GM12892 (cell line): ENCODE measurements at places on chromosomes 16 and 17.

GRCh38 chr16:15466131-15466530, 31.7 kb downstream of the BMERB1 start:
- no peak for DNase-seq

- no peak for DNase-seq
Measured at GRCh38 chr16:89116341-89117226, 22.9 kb downstream of the ACSF3 start.

DNA sequence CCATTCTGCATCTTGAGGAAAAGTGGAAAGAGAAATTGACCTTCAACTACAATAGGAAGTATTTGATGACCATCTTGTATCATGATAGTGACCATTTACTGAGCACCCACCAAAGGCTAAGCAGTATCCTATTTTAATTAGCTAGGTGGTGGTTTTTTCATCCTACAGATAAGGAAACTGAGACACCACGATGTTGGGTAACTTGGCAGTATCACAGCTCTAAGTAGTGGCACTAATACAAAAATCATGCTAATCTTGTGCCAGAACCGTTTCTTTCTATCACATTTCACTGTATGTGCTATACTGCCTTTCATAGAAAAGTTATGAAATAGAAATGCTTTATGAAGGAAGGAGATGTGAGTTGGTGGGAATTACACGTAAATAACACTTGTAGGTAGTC, 2.3 kb downstream of the EVI2B start:
- DNase-seq = no peak

GRCh38 chr16:78639775-78640174, 540.3 kb downstream of the WWOX start:
- DNase-seq = no peak

DNA sequence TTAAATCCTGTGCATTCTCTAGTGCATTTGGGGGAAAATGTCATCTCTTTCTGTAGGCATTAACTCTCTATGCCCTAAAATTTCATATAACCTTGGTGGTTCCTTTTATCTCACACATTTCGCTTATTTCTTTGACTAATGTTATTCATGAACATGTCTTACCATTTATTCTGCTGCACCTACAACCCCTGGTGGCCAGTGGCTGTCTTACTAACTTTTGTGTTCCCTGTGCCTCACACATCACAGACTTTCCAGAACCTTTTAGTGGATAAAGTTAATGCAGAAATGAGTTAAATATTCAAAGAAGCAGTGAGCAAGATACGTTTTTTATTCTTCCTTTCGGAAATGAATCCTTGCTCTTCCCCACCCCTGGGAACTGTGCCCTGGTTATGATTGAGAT, 111.9 kb downstream of the CDH13 start:
- DNase-seq = no peak

GRCh38 chr17:40980596-40980995, 3.5 kb downstream of the KRT40 start:
- no peak for DNase-seq

- no peak for DNase-seq
Measured at GRCh38 chr16:28823291-28823872, 583 bp downstream of the ATXN2L start.

DNA sequence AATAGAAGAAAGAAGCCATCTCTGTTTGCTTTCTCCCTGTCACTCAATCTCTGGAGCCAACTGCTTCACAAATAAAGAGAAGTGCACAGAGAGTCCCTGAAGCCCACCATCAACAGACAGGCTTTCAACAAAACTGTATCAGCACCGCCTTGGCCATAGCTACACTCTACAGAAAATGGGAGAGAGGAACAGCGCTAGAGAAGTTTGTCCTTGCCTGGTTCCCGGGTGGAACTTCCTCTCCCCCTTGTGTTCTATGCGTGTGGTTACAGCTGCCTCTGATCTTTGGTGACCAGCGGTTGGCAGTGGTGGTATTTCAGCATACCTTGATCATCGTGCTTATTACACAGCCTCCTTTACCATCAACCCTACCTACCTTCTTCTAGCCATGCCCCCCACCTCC, 91.4 kb upstream of the CCL2 start:
- no peak for DNase-seq

GRCh38 chr17:34981538-34982241, 1.4 kb downstream of the LIG3 start:
- no peak for DNase-seq

DNA sequence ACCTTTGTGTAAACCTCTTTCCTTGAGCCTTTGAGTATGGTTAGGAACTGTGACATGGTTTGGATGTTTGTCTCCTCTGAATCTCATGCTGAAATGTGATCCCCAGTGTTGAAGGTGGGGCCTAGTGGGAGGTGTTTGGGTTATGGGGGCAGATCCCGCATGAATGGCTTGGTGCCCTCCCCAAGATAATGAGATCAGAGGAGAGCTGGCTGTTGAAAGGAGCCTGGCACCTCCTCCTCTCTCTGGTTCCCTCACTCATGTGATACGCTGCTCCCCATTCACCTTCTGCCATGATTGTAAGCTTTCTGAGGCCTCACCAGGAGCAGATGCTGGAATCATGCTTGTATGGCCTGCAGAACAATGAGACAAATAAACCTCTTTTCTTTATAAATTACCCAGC, 1110.2 kb downstream of the CDH11 start:
- DNase-seq = no peak

- no peak for DNase-seq
Measured at GRCh38 chr17:49873926-49874325, 26.1 kb upstream of the TAC4 start.

DNA sequence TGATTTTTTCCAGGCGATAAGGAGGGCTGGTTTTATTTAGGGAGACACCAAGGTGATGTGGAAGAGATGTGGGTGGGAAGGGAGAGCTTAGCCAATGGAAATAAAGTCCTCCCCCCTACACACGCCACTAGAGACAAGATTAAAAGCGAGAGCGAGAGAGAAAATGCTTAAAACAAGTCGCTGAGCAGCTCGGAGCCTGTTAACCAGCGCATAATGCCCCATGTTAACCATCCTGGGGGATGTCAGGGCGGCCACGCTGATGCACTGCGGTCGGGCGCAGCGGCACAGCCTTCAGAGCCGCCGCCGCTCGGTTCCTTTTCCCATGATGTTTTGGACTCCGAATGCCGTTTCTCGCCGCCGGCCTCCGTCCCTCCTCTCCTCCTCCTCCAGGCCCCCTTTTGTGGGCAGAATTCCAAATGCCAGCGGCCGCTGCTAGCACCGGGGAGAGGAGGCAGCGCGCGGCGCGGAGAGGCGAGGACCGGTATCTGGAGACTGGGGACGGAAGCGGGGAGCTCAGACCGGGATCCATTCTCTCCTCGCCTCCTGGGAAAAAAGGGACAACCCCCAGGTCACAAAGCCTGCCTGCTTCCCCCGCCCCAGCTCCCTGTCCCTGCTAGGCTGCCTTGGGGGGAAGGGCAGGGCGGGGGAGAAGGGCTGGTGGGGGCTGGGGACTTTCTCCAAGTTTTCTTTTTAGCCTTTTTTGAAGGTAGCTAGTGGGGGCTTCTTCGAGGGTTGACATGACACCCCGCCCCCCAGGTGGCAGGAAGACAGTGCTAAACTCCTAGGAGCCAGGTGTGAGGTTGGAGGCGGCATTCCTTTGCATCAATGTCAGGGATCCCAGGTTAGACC, 98.1 kb upstream of the CCL2 start:
- DNase-seq = no peak

GRCh38 chr17:45170931-45171337, 9.3 kb downstream of the HEXIM2 start:
- DNase-seq = no peak

- DNase-seq = no peak
Measured at GRCh38 chr17:75785016-75785890, 647 bp downstream of the UNK start.

DNA sequence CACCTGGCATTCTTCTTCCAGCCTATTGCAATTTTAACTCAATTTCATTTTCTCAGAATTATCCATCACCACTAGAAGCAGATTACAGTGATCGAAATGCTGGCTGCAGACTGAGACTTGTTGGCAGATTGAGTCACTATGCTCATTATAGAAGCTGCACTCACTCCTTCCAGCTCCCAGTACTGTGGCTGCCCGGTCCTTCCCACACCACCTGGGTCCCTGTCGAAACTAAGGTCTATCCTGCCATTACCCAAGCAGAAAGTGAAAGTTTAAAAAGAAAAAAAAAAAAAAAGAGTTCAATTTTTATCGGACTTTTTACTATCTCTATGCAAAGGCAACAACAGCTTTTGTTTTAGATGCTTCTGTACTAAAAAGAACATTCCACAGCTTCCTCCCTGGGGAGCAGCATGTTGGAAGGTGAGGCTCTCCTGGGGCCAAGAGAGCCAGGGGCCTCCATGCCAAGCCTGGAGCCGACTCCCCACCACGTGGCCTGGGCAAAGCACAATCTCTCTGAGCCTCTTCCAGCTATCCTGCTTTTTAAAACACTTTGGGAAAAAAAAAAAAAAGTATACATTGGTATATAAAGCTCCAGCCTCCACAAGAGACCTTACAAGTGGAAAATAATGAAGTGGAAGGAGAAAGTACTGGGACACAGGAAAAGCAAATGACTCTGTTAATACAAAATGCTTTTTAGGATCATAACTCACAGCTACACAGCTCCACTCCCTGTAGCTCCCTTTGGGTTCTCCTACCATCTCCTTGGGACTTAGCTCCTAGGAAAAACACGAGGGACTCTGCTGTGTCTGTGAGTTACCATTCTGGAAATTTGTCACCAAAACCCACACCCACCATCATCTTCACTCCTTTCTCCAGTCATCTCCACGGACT, 77.8 kb downstream of the USP31 start:
- DNase-seq = no peak

DNA sequence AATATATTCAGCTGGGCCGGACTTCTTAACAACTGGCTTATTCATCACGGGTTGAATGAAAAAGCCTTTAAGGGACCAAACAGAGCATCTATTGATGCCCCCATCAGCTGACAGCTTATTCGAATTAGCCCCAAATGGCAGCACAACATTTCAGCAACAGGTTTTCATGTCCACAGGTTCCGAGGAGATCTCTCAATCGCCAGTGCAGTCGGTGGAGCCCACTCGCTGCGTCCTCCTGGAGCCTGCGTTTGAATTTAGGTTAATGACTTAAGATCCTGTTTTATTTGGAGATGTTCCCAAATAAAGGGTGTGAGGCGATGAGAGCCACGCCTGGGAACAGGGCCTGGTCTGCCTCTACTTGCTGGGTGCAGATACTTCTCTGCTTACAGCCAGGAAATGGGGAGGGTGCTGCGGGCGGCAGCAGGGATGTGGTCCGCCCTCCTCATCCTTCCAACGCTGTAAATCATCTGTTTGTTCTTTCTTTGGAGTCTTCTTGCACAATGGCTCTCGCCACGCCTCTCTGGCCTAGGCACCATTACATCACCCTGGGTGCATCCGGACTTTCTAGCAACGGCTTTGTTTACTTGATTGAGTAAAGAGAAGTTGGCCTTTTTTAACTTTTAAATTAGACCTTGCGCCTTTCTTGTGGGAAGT, 22.6 kb downstream of the NDE1 start:
- no peak for DNase-seq

DNA sequence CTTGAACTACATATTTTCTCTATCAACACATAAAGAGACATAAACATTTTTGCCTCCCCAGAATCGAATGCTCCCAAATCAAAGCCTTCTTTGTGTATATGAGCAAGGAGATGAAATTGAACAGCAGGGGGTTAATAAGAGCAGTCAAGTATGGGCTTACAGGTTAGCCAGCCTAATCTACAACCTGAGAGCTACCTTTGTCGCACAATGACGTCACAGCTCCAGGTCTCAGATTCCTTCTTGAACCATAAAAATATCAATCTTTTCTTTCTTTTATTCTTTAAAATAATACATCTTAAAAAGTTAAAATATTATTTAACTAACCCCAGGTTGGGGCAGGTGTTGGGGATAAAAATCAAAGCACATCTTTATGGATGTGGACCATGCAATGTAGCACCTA, 482.9 kb upstream of the CDH11 start:
- DNase-seq = no peak

DNA sequence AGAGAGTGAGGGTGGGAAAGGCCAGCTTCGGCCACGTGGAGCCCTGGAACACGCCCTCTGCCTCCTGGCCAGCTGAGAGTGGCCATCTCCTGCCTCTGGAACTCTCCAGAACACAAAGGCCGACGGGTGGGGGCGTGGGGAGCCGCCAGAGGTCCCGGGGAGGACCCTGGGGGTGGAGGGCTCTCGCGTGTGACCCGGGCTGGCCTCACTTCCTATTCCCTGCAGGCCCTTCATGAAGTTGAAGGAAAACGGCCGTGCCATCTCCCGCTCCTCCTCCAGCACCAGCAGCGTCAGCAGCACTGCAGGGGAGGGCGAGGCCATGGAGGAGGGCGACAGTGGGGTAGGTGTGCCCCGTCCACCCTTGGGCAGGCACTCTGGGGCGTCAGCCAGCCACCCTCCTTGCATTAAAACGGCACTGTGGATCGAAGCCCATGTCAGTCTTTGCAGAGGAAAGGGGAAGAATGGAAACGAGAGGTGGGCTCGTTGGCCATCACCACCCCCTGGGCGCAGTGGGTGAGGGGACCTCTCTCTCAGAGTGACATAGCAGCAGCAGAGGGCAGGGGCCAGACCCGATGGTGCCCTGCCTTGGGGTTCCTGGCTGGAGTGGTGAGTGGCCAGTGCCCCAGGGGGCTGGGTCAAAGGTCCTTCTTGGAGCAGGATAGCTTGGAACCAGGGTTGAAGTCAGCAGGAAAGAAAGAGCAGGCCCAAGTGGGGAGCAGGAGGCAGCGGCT, 37.1 kb downstream of the OR1D5 start:
- no peak for DNase-seq

- no peak for DNase-seq
Measured at GRCh38 chr16:14003074-14003570, 68.0 kb upstream of the MRTFB start.

GRCh38 chr17:68468334-68468733, 11.0 kb upstream of the WIPI1 start:
- DNase-seq = no peak

DNA sequence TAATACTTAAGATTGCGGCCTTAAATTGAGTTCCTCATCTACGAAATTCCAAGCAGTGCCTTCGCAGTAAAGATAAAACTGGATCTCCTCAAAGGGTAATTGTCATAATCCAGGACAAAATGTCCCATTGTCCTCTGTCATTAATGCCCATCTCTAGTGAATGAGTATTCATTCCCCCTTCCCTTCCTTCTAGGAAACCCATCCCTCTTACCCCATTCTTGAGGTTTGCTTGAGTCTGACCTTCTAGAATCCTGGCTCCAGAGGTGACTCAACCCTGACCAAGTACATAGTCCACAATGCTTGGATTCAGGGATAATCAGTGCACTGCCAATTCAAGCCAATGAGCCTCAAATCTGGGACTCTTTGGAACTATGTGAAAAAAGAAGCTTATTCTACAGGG, 47.0 kb upstream of the MAF start:
- no peak for DNase-seq

GRCh38 chr16:50296807-50297206, 30.5 kb downstream of the ADCY7 start:
- no peak for DNase-seq

DNA sequence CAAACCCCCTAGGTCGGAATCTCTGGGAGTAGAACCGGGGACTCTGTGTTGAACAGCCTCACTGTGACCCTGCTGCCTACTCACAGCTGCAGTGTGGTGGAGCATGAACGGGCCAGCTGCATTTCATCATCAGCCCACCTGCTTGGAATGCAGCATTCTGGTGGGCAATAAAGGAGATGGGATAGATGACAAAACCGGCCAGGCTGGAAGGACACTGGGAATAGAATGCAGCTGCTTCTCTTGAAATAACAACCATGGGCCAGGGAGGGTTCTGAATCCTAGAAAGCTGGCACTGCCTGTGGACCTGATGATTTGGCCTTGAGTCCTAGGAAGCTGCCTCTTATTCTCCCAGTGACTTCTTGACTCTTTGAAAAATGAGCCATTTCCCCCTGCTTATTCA, 23.5 kb downstream of the CFAP97D1 start:
- no peak for DNase-seq

GRCh38 chr16:77433146-77433545, 1.7 kb downstream of the ADAMTS18 start:
- no peak for DNase-seq
